ENCODE measurements at places on chromosomes 1 and 21.

- DNase-seq: no peak
Measured at GRCh38 chr1:212098310-212098709, 62.8 kb downstream of the DTL start.

GRCh38 chr1:94258873-94259331 lies 21.5 kb upstream of the ARHGAP29 start:
- DNase-seq: no peak

DNA sequence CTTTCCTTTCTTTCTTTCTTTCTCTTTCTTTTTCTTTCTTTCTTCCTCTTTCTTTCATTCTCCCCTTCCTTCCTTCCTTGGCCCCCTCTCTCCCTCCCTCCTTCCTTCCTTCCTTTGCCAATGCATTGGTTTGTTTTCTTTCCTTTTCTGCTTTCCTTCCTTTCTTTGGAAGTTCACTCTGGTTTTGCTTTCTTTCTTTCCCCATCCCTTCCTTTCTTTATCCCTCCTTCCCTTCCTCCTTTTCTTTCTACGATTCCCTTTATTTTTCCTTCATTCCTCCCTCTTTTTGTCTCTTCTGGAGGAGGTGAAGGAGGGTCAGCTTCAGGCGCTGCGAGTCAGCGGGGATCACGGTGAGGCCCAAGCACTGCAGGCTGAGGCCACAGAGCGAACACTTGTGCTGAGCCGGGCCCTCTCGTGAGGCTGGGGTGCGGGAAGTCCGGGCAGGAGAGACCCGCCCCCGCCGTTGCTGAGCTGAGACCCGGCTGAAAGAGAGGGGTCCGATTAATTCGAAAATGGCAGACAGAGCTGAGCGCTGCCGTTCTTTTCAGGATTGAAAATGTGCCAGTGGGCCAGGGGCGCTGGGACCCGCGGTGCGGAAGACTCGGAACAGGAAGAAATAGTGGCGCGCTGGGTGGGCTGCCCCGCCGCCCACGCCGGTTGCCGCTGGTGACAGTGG lies 1.5 kb downstream of the SIM2 start:
- DNase-seq: no peak

GRCh38 chr1:237181743-237182317 lies 139.8 kb downstream of the RYR2 start:
- DNase-seq: no peak

DNA sequence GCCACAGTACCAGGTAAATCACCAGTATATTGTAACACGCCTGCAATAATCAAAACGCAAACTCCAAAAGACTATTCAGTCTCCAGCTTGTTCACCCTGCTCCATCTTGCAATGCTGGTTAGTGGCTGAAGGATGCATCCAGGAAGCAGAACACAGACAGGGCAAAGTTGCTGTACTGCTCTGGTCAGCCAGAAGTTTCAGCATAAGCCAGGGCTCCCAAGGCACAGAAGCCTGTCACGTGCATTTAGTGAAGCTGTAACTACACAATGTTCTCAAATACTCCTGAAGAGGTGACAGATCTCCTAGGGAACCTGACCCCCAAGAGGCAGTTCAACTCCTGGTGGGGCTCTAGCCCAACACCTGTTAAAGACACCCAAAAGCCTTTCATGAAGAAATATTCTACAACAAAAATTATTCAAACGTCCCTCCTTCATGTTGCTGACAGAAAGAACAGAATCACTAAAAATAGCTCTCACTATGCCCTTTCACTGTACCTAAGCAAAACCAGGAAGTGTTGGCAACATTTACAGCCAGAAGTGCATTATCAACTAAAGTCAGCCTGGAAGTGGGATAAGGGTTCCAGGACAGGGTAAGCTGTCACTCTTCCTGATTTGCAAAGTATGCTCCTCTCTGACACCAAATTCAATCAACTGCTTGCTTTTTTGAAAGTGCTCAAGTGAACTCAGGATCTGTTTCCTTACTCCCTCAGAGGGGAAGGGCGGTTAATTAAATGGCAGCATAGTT lies 52.1 kb downstream of the SLC35D1 start:
- DNase-seq: no peak

DNA sequence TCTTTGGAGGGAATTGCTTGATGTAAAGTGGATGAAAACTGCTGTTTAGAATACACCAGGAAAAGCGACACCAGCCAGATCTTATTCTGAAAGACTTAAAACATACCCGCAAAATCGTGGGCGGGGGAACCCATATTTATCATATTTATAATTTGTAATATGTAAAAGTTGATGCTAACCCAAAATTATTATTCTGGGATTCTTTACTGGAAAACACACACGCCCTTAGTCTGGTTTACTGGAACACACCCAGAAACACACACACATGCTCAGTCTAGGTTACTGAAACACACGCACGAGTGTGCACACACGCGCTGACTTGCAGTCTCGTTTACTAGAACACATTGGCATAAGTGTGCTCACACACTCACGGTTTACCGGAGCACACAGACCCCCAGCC lies 32.5 kb downstream of the ATP5PO start:
- no peak for DNase-seq

DNA sequence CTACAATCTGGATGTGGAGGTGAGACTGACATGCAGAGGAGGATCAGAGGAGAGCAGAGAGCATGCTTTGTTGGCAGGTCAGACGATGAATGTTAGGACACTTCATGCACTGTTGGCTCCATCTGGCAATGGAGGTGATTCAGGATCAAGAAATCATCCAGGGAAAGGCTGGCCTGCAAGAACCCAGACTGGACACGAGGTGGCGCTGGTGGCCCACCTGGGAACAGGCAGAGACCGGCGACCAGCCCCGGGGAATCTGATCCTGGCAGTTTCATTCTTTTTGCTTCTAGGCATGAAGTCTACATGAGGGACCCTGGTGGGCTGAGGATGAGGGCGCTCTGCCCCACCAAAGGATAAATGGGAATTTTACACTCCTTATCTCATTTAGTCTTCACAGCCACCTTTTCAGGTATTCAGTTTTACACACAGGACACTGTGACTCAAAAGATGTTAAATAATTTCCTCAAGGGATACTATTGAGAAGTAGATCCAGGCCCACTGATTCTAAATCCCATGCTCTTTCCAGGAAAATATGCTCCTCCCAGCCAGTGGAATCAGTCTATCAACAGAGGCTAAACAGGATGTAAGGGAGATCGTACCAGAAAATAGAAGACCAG lies 26.2 kb upstream of the SCMH1 start:
- peak; percentile 54 for DNase-seq

- no peak for DNase-seq
Measured at GRCh38 chr1:56819387-56819899, at the start of gene FYB2. Gene FYB2 (minus strand): TSS chr1:56819404. CDS start chr1:56819290, 114 bp downstream.

- no peak for DNase-seq
Measured at GRCh38 chr1:7422081-7422480, 349.0 kb upstream of the VAMP3 start.

DNA sequence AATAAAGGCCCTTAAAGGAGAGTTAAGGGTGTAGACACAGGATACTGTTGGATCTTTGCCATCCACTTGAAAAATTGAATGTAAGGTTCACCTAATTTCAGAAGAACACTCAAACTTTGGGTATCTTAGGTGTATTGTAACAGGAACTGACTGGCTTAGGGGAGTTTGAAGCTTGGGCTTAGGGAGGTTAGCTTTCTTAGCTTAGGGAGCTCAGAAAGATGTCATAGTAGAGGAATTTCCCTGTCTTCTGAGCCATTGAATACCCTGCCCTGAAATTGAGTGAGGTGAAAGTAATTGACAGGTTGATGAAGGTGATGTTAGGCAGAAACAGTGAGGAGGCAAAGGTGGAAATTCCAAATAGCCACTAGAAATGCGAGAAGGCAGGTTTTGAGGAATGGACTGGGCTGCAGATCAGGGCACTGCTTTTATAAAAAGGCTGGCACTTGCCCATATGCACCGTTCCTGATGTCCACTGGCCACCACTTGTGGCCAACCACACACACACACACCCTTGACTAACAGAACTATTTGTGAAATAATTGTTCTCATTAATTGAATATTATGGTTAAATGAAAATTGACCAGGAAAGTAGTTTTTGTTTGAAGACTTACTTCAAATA lies 16.5 kb downstream of the BACH1 start:
- no peak for DNase-seq

All from pons (tissue), 1 donor.